Mesangial cell (primary cell): ENCODE measurements at places on chromosomes 11 and 22. TPM values are rescaled to one million over a fixed set of nuclear protein-coding genes. Genes with fewer than 3 reads are reported as not detected.

The OR5T2 gene
- total RNA-seq = not detected in 2 replicates

The SLN gene
- total RNA-seq = 0.16 and 0.38 TPM in 2 replicates

The IRAG1 gene
- 0.33 and 6.0 TPM in 2 replicates for total RNA-seq

The GRAP2 gene
- total RNA-seq = 2.9 TPM in 1 of 2 replicates, not detected in the other

The MICAL3 gene
- total RNA-seq = 34.9 and 38.8 TPM in 2 replicates

The DCHS1 gene
- 3.1 and 17.2 TPM in 2 replicates for total RNA-seq

The ST3GAL4 gene
- total RNA-seq = 24.4 and 32.3 TPM in 2 replicates

The TOMT gene
- not detected in 2 replicates for total RNA-seq

The APOA5 gene
- total RNA-seq = not detected in 2 replicates

The KCTD14 gene
- 8.5 and 8.6 TPM in 2 replicates for total RNA-seq

The SLCO2B1 gene
- total RNA-seq = 2.3 and 25.1 TPM in 2 replicates

The OR2AT4 gene
- 0.13 TPM in 1 of 2 replicates, not detected in the other for total RNA-seq

The IL10RA gene
- 0.49 TPM in 1 of 2 replicates, not detected in the other for total RNA-seq
